Nephron progenitor cell (in vitro differentiated cells): ENCODE measurements at places on chromosomes 2 and 18.

- no peak for DNase-seq
These were observed 22.1 kb downstream of the KDSR start for GRCh38 chr18:63344918-63345317.

DNA sequence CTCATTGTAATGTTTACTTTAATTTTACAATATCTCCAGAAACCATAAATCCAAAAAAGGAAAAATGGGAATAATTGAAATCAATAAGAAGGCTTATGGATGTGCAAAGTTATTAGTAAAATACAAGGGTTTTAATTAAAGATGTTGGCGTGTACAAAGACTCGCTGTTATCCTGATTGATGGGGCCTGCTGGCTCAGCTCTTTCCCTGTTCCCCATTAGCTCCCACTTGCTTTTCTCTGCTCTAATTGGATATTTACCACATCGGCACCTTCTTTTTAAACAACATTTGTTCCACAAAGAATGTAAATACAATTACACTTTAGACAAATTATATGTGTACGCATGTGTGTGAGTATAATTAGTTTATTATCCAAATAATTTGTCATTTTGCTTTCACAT is 796.6 kb downstream of the ERBB4 start:
- no peak for DNase-seq

GRCh38 chr2:50951437-50951836 is 80.5 kb downstream of the NRXN1 start:
- no peak for DNase-seq

DNA sequence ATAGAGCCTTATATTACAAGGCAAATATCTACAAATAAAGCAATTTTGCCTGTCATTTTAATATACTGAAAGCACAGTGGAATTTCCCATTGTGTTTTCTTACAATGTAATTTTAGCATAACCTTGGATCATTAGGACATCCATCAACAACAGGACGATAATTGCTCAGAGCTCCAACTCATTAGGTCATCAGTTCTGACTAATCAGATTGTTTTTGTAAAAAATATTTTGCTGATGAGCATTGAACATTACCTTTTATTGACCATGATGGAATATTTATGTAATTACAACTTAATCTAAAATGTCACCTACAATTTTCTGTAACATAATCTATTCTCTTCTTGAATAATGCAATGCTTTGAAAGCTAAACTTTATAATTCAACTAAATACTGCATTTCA is 215.3 kb upstream of the DSEL start:
- DNase-seq: no peak
